ENCODE measurements at places on chromosomes 2 and 18.

DNA sequence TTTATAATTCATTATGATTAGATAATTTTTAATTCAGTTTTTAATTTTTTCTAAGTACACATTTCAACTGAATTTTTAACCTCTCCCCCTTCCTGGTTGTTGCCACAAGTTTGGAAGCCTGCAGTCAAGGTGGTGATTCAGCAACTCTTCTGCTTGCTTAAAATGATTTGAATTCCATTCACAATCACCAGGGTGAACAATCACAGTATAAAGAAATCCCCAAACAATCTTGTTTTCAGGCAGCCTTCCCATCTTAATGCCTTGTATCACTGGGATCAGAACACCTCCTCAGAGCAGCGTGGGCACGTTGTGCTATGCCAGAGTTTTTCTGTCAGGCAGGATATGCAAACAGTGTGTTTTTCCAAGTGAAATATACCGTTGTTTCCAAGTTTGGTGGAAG lies 46.7 kb upstream of the BARD1 start:
- DNase-seq, result no peak

GRCh38 chr18:61466736-61467135 lies 133.5 kb downstream of the CDH20 start:
- DNase-seq, result no peak

DNA sequence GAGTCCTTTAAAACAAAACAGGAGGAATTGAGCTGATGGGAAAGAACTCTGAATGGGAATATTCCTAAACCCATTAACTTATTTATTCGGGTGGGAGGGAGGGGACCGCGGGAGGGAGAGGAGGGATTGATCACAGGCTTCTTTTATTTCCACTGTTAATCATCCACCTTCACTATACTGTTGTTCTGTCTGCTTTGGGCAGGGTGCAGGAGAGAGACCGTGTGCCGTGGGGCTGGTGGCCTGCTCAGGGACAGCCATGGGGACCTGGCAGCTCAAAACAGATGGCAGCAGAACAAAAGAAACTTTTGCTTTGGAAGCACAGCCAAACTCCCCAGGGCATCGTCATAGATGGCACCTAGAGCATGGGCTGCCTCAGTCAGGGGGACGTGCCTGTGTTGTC lies 195.3 kb downstream of the MGAT5 start:
- DNase-seq, result no peak

- no peak for DNase-seq
Observed at GRCh38 chr18:59650266-59650820, 46.9 kb downstream of the CCBE1 start.

DNA sequence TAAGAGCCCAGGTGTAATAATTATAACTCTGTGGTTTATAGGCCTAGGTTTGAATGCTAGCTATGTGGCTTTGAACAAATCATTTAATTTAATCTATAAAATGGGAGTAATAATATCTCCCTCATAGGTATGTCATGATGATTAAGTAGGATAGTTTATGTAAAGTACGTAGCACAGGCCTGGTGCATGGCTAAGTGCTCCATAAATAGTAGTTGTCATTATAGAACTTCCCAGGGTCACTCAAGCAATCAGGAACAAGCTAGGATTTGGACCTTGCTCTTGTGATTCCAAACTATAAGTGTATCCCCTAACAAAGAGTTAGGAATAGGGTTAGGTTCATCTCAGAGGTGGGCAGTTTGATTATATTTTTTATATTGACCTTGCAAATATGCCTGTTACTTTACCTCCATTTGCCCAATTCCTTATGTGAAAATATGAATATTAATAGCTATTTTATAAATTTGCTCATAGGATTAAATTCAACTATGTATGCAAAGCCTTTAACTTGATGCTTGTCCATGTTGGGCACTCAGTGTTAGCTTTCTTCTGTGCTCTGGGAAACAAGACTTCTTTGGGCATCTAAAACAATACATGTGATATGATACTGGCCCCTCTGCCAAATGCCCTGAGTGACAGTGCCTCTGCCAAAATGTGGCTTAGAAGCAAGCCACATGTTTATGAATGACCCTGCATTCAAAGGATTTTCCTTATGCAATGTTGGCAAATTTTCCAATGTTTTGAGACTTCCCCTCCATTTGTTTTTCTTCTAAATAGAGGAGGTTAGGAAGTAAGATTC lies 353.6 kb downstream of the KIAA1328 start:
- DNase-seq, result no peak

DNA sequence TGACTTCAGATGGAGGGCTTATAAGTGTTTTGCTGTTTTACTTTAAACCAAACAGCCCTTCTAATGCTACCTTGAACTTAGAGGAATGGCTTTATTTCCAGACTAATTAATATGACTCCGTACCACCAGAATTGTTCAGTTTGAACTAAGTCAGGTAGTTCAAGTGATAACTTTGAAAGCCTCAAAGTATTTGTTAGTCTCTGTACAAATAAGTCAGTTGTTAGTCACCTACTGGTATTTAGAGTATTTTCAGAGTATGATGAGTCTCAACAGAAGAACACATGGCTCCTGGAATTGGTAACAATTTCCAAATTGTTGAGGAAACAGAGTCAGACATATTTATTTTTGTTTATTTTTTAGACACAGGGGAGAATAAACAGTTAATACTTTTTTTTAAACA lies 381.8 kb upstream of the NRXN1 start:
- no peak for DNase-seq

- DNase-seq, result no peak
Observed at GRCh38 chr18:59359576-59359952, 499 bp upstream of the LMAN1 start.

GRCh38 chr18:34697891-34698290 lies 12.2 kb upstream of the DTNA start:
- DNase-seq, result no peak

- DNase-seq, result no peak
Observed at GRCh38 chr2:119486886-119487285, 37.4 kb downstream of the SCTR start.

- DNase-seq, result peak; percentile 39
Observed at GRCh38 chr2:96954011-96954846, 32.2 kb downstream of the FAM178B start.

- no peak for DNase-seq
Observed at GRCh38 chr2:63872571-63873328, 31.1 kb downstream of the UGP2 start.

GRCh38 chr2:55883357-55883756 lies 40.2 kb downstream of the EFEMP1 start:
- DNase-seq, result no peak

DNA sequence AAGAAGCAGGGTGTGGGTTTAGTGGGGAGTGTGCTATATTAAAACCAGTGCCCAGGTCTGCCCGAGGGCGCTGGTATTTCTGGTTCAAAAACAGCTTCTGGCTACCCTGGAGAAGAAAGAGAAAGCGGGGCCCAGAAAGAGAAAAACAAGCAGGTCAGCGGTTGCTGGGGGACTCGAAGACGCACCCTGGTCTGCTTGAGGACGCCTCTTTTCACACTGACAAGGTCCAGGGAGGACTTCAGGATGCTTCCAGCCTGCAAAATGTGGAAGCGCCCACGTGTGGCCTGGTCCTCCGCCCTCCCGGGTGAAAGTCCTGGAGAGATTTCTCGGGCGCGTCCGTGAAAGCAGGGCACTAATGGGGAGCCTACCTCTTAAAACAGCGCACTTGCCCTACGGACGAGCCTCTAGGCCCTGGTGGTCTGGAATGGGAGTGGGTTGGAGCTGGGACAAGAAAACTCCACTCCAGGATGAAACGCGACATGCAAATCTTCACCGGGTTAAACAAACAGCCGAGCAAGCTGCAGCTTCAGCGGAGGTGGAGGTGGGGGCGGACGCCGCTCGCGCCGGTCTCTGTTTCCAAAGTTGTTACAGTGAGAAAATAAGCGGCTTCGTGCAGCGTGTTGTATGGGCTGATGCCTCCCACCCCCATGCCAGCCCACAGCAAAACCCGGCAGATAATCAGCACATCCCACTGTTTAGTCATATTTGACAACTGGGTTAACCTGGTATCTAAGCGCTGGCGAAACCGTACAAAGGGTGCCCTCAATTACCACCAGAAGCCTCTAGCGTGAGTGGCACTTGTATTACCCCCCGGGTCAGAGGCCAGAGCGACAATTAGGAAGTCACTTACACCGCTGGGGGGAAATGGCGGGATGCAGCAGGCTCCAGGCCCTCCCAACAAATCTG lies 1.1 kb upstream of the SP9 start:
- DNase-seq, result no peak

- no peak for DNase-seq
Observed at GRCh38 chr18:8001711-8002301, 434.7 kb downstream of the PTPRM start.

DNA sequence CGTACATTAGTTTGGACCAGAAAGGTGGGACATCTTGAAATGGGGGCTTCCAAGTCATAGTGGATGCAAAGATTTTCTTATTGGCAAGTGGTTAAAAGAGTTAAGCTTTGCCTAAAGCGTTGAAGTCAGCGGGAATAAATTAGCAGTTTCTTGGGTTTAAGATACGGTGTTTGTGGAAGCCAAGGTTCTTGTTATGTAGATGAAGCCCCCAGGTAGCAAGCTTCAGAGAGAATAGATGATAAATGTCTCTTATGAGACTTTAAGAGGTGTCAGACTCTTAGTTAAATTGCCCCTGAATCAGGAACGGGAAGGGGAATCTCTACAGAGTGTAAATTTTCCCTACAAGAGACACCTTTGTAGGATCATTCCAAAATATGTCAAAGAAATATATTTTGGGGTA lies 10.9 kb upstream of the GLS start:
- no peak for DNase-seq

- no peak for DNase-seq
Observed at GRCh38 chr2:239348563-239349452, 52.0 kb downstream of the HDAC4 start.

GRCh38 chr18:13804305-13804704 lies 19.6 kb upstream of the MC5R start:
- DNase-seq, result no peak

DNA sequence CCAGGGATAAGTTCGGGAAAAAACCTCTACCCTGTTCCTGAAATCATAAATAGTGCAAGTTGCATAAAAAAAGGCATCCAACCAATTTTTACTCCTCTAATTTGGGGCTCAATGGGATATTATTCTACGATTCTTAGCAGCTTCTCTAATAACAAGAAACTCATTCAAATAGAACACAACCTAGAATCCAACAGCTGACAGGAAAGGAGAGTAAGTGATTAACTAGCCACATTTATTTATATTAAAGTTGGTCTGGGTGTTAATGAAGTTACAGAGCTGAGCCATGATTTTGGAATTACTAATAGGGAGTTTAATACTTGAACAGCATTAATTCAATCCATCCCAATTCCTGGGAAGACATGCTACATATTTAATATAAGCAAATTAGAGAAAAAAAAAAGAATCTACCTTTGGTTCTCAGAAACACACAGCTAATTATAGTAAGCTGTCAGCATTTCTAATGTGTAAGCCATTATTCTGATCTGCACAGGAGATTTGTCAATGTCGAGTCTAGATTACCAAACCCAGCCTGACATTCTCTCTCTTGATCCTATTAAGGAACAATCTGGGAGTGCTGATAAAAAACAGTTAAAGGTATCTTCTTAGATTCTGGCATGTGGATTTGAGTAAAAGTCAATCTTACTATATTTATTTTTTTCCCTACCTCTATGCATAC lies 267.7 kb downstream of the NBAS start:
- DNase-seq, result no peak

DNA sequence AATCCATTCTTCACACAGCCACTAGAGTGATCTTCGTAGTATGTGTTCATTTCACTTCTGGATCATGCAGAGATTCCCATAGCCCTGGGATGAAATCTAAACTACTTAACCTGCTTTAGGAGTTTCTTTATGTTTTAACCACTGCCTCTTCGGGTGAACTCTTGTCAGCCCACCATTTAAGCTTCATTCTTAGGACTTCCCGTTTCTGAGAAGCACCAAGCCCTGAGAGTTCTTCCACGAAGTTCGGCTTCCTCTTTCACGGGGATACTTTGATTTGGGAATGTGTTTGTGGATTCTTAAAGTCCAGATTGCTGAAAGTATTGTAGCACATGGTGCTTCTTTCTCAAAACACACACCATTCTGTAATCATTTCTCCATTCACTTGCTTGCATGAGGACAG lies 205.0 kb downstream of the UBE2E3 start:
- no peak for DNase-seq
